ENCODE measurements at places on chromosomes 12 and 14.
A peak's percentile ranks its signal among the peaks of the same experiment; 100 is the strongest.

GRCh38 chr14:103848175-103849077 is 1.1 kb upstream of the PPP1R13B start:
- no peak for DNase-seq

GRCh38 chr12:89166525-89166934 is 185.8 kb downstream of the DUSP6 start:
- peak; percentile 37 for DNase-seq

GRCh38 chr12:104951759-104952509 is 6.2 kb downstream of the SLC41A2 start:
- DNase-seq: no peak

DNA sequence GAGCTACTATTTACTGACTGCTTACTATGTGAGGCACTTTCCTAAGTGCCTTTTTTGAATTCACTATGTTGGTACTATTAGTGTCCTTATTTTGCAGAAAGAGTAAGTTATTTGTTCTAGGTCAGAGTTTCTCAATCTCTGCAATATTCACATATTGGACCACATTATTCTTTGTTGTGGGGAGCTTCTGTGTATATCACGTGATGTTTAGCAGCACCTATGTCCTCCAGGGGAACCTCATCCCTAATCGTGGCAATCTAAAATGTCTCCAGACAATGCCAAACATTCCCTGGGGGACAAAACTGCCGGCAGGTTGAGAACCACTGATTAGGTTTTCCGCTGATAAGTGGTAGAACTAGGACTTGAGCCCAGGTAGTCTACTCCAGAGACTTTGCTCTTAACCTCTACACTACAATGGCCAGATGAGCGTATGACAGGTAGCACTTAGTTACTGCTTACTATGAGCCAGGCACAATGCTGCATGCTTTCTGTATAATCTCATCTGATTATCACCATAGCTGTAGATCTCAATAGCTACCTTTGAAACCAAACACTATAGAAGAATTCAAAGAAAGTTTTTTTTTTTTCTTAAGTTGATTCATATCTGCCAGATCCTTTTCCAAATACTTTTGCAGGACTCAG is 38.9 kb downstream of the NELL2 start:
- DNase-seq: no peak

DNA sequence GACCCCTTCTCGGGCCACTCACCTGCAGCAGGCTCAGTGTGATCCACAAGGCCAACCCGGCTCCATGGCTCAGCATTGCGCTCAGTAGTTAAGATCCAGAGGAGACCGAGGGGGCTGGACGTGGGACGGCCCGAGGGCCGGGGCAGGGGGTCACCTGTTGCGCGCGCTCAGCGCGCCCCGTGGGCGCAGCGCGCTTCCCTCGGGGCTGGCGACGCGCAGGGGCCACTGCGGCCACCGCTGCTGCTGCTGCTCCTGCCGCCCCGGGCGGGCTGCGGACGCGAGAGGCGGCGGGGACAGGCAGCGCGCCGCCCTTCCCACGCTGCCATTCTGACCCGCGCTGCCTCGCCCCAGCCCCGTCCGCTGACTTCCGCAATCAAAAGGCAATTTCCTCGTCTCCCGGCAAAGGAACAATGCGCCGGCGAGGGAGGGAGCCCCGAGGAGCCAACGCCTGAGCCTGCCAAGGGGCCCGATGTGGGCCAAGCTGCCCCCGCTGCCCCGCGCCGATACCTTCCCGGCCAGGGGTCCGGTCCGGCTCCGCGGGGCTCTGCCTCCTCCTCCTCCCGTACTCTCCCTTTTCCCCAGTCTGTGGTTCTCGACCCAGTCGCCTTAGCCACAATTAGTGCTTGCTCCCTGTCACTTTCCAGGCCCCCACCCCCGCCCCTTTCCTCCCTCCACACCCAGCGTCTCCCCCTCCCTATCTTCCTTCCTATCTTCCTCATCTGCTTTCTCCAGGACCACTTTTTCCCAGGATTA is 27.3 kb downstream of the PTPRB start:
- peak; percentile 55 for DNase-seq

- DNase-seq: no peak
These were observed 151.5 kb downstream of the LRFN5 start for GRCh38 chr14:41758011-41758665.

GRCh38 chr12:128573907-128574306 is 249.9 kb downstream of the SLC15A4 start:
- DNase-seq: no peak

GRCh38 chr12:119842380-119842779 is 34.7 kb downstream of the CIT start:
- DNase-seq: no peak

DNA sequence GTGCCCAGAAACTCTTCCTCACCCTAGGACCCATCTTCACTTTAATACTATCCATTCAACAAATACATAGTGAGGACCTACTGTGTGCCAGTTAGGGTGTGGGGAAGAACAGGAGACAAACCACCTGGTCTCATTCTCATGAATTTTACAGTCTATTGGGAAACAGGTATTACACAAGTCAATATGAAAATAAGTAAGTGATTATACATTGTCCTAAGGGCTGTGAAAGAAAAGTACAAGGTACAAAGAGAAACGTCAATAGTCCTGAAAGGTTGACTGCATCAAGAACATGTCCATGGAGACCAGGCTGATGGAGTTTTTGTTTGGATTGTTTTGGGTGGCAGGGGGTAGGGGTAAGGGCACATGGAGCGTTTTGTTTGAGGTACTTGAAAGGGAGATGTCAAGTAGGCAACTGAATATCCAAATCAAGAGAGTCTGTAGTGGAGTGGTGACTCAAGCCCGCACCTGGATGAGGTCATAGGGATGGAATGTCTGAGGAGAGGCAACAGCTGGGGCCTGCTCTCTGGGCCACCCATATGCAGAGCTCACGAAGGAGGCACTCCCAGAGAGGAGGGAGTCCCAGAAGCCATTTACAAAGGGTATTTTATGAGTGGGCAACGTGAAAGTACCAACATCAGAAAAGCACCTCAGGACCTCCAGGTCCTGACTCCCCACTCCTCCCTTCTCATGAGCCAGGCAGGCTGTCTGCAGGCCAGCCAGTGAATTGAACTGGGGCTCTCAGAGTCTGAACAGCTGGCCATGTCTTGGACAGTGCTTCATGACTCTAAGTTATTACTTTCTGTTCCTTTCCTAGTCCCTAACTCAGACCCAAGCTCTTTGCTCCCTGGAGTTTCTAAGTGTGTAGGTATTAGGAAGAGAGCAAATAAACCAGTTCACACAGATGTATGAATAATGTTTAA is 272.0 kb downstream of the ZFP36L1 start:
- peak; percentile 94 for DNase-seq

DNA sequence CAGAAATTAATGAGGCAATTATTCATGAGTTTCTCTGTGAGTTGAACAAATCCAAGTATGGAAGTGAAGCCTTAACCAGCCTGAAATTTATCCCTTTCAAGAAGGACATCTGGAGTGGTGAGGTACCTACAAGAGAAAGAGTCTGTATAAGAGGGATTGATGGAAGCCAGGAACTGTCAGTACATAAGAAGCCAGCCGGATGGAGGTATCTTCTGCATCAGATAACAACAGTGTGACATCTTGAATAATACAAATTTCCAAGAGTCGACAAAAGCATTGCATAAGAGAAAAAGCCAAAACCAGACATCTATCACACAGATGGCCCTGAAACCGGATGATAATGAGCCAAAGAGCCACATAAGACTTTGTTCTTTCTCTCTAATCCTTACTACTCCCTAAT is 781.2 kb downstream of the FLRT2 start:
- DNase-seq: no peak

DNA sequence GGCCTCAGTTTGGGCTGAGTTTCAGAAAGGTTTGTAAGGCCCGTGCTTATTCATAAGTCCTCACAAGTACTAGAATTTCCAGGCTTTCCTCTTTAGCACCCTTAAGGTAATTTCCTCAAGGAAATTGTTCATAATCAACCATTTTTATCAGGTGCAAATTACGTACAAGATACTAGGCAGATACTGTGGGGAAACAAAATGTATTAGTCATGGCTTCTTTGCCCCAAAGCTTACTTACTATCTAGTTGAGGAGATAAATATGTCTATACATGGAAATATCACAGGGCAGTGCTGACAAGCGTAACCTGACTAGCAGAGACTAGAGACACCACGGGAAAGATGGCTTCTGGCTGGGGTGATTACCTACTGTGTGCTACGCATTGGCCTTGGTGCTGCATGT is 22.5 kb downstream of the MAX start:
- DNase-seq: no peak

Measured in kidney tubule cell (primary cell).